Fibroblast of skin of scalp (primary cell): ENCODE measurements at places on chromosomes 16 and 17.
A peak's percentile ranks its signal among the peaks of the same experiment; 100 is the strongest.

DNA sequence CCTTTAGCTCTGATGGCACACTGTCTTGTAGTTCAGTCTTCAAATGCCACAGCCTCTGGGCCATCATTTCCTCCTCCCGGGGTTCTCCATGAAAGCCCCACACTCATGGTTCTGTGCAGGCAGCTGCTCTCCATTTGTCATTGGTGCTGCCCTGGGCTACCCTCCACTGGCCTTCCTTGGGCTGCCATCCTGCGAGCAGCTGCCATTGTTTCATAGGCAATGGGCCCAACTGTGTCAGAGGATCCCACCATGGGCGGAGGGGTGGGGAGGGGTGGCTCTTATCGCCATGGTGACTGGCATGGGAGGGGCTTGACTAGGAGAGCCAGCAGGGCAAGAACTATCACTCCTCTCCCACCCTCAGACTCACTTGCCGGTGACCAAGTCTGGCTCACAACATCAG is 38.6 kb upstream of the BRD7 start:
- DNase-seq = no peak

- no peak for DNase-seq
These were observed 1.0 kb downstream of the NACA2 start for GRCh38 chr17:61589990-61590389.

DNA sequence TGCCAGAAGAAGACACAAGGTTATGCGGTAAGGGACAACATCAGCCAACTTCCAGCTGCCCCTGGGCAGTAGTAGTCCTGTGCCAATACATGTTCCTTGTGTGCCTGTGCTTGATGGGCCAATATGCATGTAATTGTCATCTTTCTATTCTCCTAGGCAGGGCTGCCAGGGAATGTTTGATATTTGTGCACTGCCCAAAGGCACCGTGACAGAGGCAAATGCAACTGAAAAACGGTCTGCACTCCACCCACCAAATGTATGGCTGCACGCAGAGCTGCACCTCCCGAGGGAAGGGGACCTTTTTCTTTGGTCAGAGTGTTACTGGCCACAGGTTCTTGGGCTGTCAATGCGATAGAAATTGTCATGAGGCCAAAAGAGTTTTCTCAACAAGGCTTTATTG is 207.1 kb downstream of the LGALS9B start:
- no peak for DNase-seq

GRCh38 chr17:67211742-67212141 is 33.3 kb downstream of the HELZ start:
- peak; percentile 36 for DNase-seq

- DNase-seq = no peak
These were observed 8.8 kb downstream of the PMM2 start for GRCh38 chr16:8806272-8806983.

- DNase-seq = no peak
These were observed 17.1 kb upstream of the FAM83G start for GRCh38 chr17:19021622-19022083.

GRCh38 chr16:24198807-24199533 is 57.2 kb upstream of the CACNG3 start:
- no peak for DNase-seq

DNA sequence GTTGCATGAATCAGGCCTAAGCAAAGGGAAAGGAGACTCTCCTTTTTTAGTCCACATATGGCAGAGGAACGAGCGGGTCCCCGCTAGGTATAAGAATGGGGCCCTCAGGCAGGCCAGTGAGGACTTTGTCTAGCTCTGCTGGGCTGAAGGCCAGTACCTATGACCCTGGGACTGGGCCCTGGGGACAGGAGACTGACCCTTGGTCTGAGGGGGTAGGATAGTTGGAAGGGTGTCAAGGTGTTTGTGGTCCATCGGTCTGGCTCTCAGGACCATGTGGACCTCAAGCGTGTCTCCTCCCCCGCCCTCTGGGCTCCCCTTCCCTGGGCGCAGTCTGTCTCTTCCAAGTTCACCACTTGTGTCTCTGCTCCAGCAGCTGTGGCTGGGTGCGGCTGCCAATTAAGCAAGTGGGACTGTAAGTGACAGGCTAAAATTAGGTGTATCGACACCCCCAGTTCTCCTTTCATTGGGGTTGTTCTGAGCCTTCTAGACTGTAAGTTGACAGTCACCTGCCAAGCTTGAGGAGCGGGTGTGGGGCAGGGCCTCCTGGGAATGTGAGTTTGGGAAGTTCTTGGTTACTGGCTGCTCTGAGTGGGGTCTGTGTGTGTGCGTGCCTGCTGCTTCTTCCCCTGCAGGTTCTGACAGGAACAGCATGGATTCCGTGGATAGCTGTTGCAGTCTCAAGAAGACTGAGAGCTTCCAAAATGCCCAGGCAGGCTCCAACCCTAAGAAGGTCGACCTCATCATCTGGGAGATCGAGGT is 24.5 kb downstream of the AKAP1 start:
- peak; percentile 15 for DNase-seq

DNA sequence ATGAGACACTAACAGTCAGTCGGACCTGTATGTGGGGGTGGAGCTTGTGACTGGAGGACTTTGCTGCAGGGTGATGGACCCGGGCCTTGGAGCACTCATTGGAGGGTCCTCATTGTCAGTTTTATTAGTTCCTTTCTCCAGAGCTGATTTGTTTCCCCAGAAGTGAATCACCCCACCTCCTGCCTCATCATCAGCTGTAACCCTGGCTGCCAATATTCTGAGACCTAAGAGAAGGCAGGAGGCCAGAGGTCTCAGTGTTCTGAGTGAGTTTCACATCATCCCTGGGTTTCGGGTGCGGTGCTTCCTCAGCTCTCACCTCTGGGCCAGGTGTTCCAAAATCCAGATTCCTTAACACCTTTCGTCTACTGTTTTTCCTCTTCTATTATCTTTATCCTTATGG is 49.9 kb upstream of the KIFC3 start:
- no peak for DNase-seq

DNA sequence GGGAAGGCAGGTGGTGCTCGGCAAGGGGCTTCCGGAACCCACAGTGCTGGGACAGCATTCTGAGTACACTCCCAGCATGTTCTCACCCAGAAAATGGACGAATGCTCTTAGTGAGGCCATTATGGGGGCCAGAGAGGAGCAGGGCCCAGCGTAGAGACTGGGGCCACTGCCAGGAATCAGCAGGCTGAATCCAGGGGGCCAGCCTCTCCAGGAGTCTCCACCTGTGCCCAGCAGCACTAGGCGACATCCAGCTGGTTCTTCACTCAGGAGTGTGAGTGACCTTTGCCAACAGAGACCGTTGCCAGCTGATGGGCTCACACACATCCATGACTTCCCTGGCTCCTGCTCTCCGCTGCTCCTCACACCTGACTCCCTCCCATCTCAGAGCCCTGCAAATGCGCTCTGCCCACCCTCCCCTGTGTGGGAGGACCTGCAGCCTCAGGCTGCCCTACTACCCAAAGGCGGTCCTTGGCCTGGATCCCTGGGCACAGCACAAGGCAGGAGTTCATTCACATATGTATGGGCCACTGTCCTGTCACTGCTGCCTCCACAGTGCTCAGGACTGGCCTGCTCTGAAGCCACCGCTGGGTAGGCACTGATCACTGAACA is 5.1 kb downstream of the RHBDF1 start:
- DNase-seq = no peak

DNA sequence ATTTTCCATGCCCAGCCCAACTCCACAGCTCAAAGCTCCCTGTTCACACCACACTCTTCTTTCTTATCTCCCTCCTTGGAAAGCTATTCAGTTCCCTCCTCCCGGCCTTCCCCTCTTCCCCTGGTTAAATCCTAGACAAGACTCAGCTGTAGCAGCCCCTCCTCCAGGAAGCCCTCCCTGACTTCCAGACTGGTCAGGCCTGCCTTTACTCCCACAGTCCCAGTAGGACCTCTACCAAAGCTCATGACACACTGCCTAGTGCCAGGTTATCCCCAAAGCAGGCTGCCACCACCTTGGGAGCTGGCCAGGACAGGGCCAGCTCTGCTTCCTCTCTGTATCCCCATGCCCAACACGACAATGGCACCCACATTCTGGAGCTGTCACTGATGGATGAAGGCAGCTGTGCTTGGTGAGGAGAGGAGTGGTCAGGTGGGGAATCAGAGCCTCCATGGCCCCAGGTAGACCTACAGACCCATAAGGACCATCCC is 50.0 kb downstream of the BEAN1 start:
- DNase-seq = no peak

GRCh38 chr16:55435387-55435786 is 43.6 kb upstream of the MMP2 start:
- DNase-seq = no peak

DNA sequence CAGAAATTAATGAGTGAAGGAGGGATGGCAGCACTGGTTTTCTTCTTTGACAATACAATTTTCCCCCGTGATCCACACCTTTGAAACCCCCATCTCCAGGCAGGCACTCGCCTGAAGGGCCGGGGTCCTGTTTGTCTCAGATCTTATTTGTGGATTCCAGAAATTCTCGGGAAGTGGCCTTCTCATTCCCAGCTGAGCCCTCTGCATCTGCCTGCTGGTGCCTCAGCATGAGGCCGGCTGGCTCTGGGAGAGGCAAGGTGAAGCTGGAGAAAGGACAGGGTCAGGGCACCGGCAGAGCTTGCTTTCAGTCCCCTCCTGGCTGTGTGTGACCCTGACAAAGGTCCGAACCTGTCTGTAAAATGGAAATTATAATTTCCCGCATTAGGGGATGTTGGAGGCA is 35.8 kb upstream of the C1QL1 start:
- no peak for DNase-seq

DNA sequence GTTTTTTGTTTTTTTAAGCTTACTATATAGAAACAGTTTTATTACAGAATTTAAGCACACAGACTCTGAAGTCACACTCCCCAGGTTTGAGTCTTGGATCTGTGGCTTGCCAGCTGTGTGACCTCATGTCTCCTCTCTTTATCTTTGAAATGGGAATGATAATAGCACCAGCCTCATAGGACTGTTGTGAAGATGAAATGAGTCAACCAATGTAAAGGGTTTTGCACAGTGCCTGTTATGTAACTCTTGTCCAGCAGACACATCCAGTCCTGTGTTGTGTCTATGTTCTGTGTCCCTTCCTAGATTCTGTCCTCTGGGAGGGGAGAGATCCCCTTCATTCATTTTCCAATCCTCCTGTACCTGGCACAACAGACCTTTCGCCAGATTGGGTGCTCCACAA is 3.1 kb upstream of the CPD start:
- no peak for DNase-seq

GRCh38 chr16:57045694-57046381 is 46.5 kb upstream of the CPNE2 start:
- peak; percentile 69 for DNase-seq

DNA sequence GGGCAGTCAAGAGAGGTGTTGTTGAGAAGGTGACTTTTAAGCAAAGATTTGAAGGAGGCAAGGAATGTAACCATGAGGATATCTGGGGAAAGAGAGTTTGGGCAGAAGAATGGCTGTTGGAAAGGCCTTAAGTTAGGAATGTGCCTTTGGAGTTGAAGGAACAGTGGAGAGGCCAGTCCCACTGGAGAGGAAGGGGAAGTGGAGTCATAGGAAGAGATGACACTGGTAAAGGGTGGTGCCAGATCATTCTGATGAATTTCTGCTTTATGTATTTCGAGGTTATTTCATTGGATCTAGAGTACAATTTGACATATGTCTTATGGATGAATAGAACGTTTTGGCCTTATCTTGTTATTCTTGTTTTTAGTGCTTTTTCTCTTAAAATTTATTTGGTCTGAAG is 93.5 kb downstream of the WWP2 start:
- DNase-seq = no peak

DNA sequence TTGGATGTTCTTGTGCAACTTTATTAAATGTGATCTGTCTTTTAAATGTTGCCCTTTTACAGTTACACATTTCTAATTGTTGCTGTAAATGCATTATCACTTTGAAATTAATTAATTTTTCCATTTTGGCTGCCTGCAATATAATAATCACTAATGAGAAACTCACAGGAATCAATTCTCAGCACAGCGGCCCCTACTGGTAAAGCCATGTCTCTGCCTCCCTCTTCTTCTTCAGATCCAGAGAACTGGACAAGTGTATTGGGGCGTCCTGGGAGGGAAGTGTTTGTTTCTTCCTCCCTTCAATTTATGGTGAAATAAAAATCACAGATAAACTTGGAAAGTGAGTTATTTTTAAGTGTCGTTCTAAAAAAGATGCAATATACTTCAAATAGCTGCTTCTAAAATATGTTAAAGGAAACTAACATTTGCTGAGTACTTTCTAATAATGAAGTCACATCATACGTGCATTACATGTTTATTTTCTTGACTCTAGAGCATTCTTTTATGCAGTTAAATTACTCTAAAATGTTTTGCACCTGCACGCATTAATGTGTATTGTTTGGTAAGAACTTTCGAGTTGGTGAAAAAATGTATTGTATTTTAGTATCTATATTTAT is 338.0 kb downstream of the WWOX start:
- DNase-seq = peak; percentile 4

- DNase-seq = peak; percentile 17
These were observed 1.2 kb upstream of the TNRC6C start for GRCh38 chr17:77957235-77957856.

DNA sequence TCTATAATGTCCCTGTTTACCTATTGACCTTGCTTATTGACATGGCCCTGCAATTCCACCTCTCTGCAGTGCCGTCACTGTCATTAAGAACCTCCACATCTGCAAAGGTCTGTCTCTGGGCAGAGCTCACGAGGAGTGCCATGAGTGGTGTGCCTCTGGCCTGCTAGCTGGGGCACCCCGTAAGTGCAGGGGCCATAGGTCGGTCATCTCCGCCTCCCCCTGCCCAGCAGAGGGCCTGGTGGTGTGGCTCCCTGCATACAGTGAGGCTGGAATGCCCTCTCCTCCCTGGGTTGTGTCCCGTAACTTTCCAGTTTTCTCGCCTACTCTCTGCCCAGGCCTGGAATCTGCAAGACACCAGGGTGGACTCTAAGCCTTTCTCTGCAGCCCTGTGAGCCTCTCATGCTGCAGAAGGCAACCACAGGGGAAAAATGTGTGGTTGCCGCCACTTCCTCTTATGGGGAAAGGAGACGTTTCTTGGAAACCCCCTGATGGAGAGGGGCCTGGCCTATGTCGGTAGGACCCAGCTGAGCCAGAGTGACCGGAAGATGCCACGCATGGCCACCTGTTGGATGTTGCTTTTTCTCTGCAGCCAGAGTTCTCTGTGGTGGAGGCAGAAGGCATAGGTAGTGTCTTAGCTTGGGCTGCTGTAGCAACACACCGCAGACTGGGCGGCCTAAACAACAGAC is 2.7 kb upstream of the SNX20 start:
- DNase-seq = no peak

DNA sequence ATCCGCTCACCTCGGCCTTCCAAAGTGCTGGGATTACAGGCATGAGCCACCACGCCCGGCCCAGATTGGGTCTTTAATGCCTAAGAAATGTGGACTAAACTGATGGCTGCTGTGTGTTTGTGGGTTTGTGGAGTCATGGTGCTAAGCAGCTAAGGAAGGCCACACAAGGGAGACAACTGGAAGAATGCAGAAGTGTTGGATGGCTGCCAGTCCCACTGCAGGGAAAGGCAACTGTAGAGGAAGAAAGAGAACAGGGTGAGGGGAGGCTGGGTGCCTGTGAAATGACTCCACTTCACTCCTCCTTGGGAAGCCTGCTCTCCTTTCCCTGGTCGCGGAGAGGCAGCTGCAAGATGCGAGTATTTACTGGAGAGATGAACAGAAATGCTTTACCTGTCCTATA is 23.5 kb upstream of the SIAH1 start:
- peak; percentile 92 for DNase-seq
